ENCODE measurements at places on chromosomes 6 and 20.

DNA sequence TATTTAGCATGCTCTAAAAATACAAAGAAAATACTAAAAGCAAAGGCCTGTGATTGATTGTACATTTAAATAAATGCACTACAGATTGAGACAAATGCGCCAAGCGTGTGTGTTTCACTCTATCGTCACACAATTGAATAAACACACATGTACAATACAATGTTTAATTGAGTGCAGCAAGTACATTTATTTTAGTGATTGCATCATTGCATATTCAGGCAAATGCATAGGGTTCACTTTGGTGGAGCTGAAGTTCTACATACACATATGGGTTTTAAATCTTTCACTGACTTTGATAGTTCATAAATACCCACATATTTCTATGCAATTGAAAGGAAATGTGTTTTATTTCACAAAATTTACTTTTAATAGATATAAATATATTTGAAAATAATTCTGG, 750.6 kb upstream of the MMS22L start:
- no peak for DNase-seq

DNA sequence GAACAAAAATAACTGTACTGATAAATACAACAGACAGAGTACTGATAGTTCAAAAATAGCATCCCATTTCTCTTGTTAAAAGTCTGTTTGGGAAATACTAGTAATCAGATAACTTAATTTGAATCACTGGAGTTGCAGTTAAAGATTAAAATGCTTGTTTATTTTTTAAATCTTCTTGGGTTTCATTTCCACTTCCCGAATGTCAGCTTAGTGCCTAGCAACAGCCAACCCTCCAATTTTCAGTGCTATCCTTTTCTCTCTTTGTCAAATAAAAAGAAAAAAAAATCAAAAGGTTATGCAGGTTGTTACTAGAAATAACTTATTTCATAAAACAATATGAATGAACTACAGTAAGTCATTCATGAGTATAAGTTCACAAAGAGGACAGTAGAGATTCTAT, 257.7 kb upstream of the STXBP5 start:
- no peak for DNase-seq

DNA sequence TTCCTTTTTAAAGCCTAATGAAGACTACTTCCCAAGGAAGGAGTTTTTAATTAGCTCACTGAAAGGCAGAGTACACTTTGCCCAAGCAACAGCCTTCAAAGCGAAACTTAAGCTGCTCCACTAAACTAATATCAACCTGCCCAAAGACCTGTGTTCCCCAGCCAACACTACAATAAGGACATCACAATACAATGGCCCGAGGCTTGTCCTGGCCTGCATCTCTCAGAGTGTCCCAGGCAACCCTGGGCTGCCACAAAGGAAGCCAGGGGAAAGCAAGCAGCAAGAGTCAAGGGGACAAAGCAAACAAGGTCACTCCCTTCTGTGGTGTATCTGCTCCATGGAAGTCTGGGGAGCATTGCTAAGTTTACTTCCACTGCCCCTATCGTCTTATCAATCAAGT, 52.3 kb downstream of the PIGU start:
- DNase-seq, result no peak

DNA sequence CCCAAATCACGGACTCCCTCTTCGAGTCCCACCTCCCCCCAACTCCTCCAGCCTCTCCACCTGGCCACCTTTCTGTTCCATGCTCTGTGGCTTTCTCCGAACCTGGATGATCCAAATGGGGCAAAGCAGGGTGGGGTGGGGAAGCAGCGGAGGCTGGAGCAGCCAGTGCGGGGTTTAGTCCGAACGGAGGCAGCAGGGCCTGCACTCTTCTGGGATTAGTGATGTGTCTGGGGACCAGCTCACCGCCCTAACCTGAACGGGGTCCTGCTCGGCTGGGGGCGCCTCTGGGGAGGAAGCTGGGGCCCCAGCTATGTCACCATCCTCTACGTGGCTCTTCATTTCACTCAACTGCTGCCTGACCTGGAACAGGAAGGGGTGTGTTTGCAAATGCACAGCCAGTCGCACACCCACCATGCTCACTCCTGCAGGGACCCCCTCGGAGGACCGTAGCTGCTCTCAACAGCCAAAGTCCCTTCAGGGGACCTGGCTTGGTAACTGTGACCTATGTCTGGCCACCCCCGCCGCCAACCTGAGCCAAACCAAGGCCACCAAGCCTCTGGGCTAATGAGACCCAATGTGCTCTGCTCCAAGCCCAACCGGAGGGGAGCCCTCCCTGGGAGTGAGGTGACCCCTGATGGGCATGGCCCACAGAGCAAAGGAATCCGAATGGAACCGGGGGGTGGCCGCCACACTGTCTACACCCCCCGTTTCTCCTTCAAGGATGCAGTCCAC, 46.8 kb downstream of the DSTN start:
- DNase-seq, result peak; percentile 16

DNA sequence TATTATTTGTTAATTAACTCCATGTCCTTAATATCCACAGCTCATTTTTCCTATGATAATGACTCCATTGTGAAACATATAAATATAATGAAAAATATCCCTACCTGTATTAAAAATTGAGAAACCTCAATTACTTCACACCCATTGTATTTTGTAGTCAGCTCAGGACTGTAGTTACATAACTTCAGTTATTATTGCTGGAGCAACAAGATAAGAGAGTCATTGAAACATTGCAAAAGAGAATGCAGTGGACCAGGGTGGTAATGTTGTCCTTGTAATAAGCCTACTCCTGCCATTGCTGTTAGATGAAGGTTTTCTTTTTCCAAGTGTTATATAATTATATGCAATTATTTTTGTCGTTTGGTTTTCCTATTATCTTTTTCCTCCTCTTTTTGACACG, 184.4 kb downstream of the PRL start:
- DNase-seq, result no peak

- no peak for DNase-seq
Observed at GRCh38 chr20:48034751-48035150, 249.5 kb upstream of the SULF2 start.

- no peak for DNase-seq
Observed at GRCh38 chr6:146358431-146359046, 185.1 kb upstream of the RAB32 start.
